ENCODE measurements at places on chromosomes 12 and 14. TPM values are rescaled to one million over a fixed set of nuclear protein-coding genes. Genes with fewer than 3 reads are reported as not detected.

GRCh38 chr12:28114488-28114887 is 75.8 kb upstream of the CCDC91 start:
- H3K36me3 ChIP-seq, result no peaks in the 10 kb centered on the region
- DNase-seq, result no peak
- H3K4me3 ChIP-seq, result no peak overlapping the region
- no peaks in the 10 kb centered on the region for H3K4me1 ChIP-seq

TBK1 gene
- total RNA-seq, result 9.7 TPM

GRCh38 chr12:59444932-59445331 is 150.9 kb upstream of the SLC16A7 start:
- H3K4me1 ChIP-seq, result no peaks in the 10 kb centered on the region
- no peaks in the 10 kb centered on the region for H3K36me3 ChIP-seq
- no peak overlapping the region for H3K27ac ChIP-seq
- H3K27me3 ChIP-seq, result no peaks in the 10 kb centered on the region
- no peak for DNase-seq

- H3K4me1 ChIP-seq, result no peaks in the 10 kb centered on the region
- no peak overlapping the region for H3K4me3 ChIP-seq
- DNase-seq, result no peak
These were observed 80.5 kb upstream of the ZFP36L1 start for GRCh38 chr14:68873376-68873775.

DNA sequence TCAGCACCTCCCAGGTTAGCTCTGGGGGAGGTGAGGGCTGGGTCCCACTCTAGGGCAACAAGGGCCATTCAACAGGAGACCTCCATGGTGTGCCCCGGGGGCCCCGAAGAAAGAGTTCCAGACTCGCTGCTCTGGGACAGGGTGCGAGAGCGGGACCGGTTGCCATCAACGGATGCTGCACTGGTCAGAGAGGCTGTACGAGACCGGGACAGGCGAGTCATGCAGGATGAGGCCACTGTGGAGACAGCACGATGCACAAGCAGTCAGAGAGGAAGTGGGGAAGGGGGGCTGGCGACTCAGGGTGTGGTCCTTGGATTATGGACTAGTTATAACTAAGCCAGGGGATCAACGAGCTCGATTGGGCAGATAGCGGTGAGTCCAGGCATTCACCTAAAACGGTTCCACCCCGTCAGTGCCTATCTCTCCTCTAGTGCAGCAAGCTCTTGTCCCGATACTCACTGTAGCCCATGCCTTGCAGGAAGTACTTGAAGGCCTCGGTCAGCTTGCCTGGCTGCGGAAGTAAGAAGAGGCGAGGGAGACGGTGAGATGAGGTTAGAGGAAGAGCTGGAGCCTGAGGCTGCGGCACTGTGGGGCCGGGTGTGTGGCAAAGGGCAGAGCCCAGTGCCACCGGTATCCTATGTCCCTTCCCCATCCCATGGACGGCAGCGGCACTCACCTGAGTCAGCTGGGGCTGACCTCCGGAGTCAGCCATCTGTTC is 7.2 kb downstream of the NDRG2 start:
- no peak for DNase-seq
- H3K36me3 ChIP-seq, result peaks cover 26% of the 10 kb centered on the region
- H3K27me3 ChIP-seq, result no peaks in the 10 kb centered on the region
- H3K27ac ChIP-seq, result peak overlapping the region; percentile 48

DNA sequence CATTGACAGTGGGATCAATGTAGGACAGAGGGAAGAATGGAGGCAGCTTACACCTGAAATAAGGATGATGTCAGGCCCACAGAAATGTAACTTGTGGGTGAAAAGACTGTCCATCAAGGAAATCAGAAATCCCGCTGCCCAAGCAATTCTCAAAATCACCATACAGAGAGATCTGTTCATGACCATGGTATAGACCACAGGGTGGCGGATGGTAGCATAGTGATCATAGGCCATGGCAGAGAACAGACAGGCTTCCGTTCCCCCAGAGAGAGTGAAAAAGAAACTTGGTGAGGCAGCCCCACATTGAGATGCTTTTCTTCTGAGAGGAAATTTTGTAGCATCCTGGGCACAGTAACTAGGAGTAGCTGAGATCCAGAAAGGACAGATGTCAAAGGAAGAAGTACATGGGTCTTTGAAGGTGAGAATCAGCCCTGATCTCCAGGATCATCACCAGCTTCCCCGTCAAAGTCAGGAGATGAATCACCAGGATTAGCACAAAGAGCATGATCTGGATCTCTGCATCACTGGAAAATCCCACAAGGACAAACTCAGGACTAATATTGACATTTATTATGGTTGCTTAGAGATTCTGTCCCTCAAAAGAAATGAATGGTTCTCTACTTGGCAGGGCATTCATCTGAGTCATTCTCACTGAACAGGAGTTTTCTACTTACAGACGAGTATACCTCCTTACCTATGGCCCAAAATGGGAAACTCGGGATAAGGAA is 5.5 kb upstream of the ZNF641 start:
- no peaks in the 10 kb centered on the region for H3K36me3 ChIP-seq
- H3K4me1 ChIP-seq, result no peaks in the 10 kb centered on the region
- no peak for DNase-seq
- no peak overlapping the region for H3K27ac ChIP-seq

DNA sequence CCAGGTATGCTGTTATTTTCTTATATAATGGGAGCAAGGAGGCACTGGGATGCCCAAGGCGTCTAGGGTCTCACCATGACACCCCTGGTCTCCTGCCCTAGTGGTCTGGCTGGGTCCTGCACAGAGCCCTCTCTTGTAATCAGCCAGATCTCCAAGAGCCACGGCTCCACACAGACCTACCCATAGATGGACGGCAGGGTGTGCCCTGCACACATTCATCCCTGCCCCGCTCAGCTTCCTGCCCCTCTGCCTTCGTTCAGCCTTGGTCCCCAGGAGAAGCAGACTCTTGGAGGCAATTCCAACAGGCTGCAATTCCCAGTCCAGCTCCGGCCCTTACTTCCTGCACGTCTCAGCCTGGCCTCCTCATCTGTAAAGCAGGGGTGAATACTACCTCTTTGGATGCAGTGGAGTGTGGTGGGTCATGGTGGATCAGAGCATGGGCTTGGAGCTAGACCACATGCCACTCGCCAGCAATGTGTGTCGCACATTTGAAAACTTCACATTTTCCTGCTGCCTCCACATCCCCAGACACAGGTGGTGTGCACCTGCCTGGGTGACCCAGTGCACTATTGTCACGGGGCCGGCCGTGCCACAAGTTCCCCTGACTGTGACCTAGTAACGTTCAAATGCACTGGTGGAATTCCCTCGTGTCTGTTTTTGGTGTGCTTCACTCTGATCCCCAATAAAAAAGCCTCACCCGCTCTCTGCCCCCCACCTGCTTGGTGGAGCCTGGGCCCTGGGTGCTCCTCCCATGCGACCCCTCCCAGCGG is 171.1 kb upstream of the PRMT8 start:
- DNase-seq, result no peak
- no peaks in the 10 kb centered on the region for H3K4me1 ChIP-seq
- no peak overlapping the region for H3K4me3 ChIP-seq
- no peaks in the 10 kb centered on the region for H3K27me3 ChIP-seq
- H3K27ac ChIP-seq, result no peak overlapping the region
- no peaks in the 10 kb centered on the region for H3K36me3 ChIP-seq

NKX2-1 gene
- not detected for total RNA-seq

GNS gene
- total RNA-seq, result 45.5 TPM

DNA sequence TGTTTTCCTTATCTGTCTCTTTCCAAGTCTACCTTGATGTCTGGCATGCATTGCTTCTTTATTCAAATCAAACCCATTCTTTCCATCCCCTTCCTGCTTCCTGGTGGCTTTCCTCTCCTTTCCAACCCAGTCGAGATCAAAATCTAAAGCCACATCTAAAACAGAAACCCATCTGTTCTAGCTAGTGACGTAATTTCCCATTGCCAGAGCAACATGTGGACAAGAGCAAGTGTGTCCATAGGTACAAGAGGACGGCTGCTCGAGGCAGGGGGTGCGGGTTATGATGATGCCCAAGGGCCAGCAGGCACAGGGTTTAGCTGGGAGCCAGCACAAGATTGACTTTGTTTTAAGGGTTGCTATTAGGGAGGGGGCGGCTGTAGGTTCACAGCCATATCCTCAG is 7.0 kb downstream of the KRT80 start:
- H3K27ac ChIP-seq, result no peak overlapping the region
- H3K36me3 ChIP-seq, result no peaks in the 10 kb centered on the region
- peaks cover 19% of the 10 kb centered on the region for H3K4me1 ChIP-seq
- DNase-seq, result no peak
- H3K4me3 ChIP-seq, result no peak overlapping the region

HSPA2 gene
- total RNA-seq, result 2.4 TPM

GRCh38 chr14:93879362-93879983 is 47.7 kb upstream of the FAM181A start:
- H3K36me3 ChIP-seq, result no peaks in the 10 kb centered on the region
- no peak for DNase-seq

- no peak overlapping the region for H3K4me3 ChIP-seq
- no peaks in the 10 kb centered on the region for H3K27me3 ChIP-seq
- DNase-seq, result no peak
- no peak overlapping the region for H3K27ac ChIP-seq
- no peaks in the 10 kb centered on the region for H3K4me1 ChIP-seq
These were observed 66.9 kb downstream of the GALNT9 start for GRCh38 chr12:132262256-132263060.

- H3K27ac ChIP-seq, result no peak overlapping the region
- no peaks in the 10 kb centered on the region for H3K36me3 ChIP-seq
- no peaks in the 10 kb centered on the region for H3K27me3 ChIP-seq
- DNase-seq, result no peak
- no peaks in the 10 kb centered on the region for H3K4me1 ChIP-seq
These were observed 177.8 kb upstream of the DIO2 start for GRCh38 chr14:80388980-80389711.

DNA sequence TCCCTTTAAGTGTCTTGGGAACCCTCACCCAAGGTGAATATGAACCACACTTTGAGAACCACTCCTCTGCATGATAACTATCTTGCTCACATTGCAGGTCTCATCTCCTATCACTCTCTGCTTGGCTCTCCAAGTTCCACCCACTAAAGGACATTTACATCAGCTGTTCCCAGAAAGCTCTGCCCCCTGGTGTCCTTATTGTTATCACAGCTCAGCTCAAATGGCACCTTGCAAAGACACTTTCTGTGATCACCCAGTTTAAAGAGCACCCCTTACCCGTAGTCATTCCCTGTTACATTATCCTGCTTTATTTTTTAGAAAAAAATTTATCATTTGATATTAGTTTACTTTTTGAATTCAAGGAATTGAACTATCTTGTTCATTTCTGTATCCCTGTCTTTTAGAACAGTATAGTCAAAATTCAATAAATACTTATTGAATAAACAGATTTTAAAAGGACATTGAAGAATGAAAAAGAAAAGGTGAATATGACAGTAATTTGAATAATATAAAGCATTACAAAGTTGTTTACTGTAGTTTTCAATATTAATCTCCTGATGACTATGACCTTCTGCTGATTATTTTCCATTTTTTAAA is 20.5 kb upstream of the GUCY2C start:
- H3K27ac ChIP-seq, result no peak overlapping the region
- H3K4me3 ChIP-seq, result no peak overlapping the region
- DNase-seq, result peak; percentile 32
- no peaks in the 10 kb centered on the region for H3K27me3 ChIP-seq

DNA sequence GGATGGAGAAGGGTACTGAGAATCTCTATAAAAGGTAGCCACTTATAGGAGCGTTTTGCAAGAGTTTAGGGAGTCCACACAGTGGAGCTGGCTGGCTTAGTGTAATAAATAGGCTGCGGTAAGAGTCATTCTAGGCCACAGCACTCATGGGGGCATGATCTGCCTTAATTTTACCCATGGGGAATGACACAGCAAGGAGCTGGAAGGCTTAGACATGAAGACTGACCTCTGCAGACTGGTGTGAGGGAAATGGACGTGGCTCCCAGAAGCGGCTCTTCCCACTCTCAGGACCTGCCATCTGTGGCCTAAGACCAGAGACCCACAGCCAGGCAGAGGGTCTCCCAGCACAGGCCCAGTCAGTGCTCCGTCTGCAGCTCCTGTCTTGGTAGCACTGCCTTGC is 173.3 kb downstream of the PPM1H start:
- no peak for DNase-seq
- H3K4me1 ChIP-seq, result peaks cover 9% of the 10 kb centered on the region
- no peaks in the 10 kb centered on the region for H3K36me3 ChIP-seq
- H3K27ac ChIP-seq, result no peak overlapping the region

GRCh38 chr12:23587833-23588559 is 361.5 kb downstream of the SOX5 start:
- DNase-seq, result no peak
- no peaks in the 10 kb centered on the region for H3K4me1 ChIP-seq
- H3K27me3 ChIP-seq, result no peaks in the 10 kb centered on the region
- no peak overlapping the region for H3K4me3 ChIP-seq

GRCh38 chr14:102750376-102750775 is 26.9 kb upstream of the TRAF3 start:
- H3K27me3 ChIP-seq, result no peaks in the 10 kb centered on the region
- peaks cover 17% of the 10 kb centered on the region for H3K4me1 ChIP-seq
- no peaks in the 10 kb centered on the region for H3K36me3 ChIP-seq
- H3K4me3 ChIP-seq, result no peak overlapping the region

DNA sequence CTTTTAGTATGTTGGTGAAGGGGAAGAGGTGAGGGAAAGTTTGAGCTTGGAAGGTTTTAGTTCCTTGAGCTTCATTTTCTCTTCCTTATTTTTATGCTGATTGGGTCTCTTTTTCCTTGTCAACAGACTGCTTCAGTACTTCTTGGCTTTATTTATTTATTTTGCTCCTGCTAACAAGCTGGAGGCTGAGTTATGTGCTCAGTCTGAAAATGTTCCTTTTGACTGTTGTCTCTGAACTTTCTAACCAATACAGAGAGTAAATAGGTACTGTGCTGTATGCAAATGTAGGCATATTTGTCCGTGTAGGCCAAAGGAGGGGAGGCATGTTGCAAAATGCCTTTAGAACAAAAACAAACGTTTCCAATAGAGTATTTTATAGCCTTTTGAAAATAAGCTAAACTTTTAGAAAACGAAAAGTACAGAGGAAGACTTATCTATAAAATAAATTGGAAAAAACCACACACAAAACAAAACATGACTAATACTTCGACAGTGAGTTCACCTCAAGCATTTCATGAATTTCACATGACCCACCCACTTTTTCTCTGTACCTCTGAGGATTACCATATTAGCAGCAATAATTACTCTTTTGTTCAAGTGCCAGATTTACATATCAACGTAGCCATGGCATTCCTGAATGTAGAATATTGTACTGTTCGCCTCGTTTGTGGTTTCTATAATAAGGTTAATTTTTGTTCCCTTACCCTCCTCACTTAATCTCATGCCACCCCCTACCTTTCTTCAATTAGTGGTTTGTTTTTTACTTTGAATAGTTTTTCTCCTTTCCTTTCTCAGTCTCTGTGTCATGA is 4.7 kb upstream of the CREBL2 start:
- DNase-seq, result no peak
- no peak overlapping the region for H3K27ac ChIP-seq
- H3K27me3 ChIP-seq, result no peaks in the 10 kb centered on the region

- no peaks in the 10 kb centered on the region for H3K36me3 ChIP-seq
- no peak overlapping the region for H3K4me3 ChIP-seq
- H3K4me1 ChIP-seq, result peaks cover 11% of the 10 kb centered on the region
- H3K27me3 ChIP-seq, result no peaks in the 10 kb centered on the region
These were observed 143.5 kb upstream of the AMIGO2 start for GRCh38 chr12:47223031-47223847.

GRCh38 chr12:26496170-26496569 is 300.8 kb downstream of the SSPN start:
- H3K4me1 ChIP-seq, result no peaks in the 10 kb centered on the region
- DNase-seq, result no peak
- H3K4me3 ChIP-seq, result no peak overlapping the region
- H3K27me3 ChIP-seq, result peaks cover 13% of the 10 kb centered on the region
- no peak overlapping the region for H3K27ac ChIP-seq
- no peaks in the 10 kb centered on the region for H3K36me3 ChIP-seq
